Suppressor macrophage treated with lipopolysaccharide for 4 hours (primary cell): ENCODE measurements at places on chromosomes 4 and X.
A peak's percentile ranks its signal among the peaks of the same experiment; 100 is the strongest.

- DNase-seq, result no peak
These were observed 257.4 kb downstream of the CFAP299 start for GRCh38 chr4:80592950-80593349.

GRCh38 chrX:33336783-33337182 is 125.4 kb upstream of the DMD start:
- no peak for DNase-seq

- no peak for DNase-seq
These were observed 138.8 kb downstream of the DTHD1 start for GRCh38 chr4:36420111-36420679.

- DNase-seq, result no peak
These were observed 67.8 kb downstream of the HOPX start for GRCh38 chr4:56613101-56613862.

DNA sequence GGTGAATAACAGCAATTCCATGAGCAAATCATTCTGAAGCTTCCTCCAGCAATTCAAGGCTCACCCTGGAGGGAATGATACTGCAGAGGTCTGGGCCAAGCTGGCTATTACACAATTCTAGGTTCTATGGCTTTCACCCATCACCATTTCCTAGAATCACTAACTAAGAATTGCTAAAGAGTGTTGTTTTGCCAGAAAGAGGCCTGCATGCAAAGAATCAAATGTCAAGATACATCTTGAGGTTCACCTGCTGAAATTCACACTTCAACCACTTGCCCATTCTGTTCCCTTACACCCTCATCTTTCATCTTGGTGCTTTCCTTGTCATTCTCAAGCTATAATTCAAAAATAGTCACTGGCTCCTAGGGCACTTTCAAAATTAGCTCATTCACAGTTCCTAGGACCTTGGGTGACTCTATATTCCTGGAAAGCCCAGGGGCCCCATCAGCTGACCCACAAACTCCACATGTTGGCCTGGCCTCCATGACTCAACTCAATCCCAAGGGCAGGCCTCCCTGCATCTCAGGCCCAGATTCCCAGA is 7.0 kb downstream of the APBB2 start:
- peak; percentile 13 for DNase-seq

DNA sequence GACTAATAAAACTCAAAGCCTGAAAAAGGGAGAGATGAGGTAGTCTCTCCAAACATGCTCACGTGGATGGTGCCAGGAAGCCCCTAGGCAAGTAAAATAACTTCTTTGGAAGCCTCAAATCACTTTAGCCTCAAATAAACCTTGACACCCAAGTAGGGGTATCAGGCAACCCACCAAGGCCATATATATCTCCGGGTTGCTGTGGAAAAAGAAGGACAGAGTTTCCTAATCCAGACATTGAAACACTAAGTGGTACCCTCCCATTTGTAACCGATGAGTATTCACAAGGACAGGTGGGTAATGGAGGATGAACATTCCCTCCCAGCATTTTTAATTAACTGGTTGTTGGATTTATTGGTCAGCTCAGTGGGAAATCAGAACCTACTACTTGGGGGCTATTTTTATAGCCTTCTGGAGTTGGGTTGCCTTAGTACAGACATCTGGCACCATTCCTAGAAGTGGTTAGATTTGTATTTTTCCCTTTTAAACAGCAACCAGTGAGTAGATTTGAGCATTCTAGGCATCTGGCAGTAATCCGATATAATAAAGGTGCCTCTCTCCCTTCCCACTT is 87.7 kb downstream of the GPC3 start:
- no peak for DNase-seq

DNA sequence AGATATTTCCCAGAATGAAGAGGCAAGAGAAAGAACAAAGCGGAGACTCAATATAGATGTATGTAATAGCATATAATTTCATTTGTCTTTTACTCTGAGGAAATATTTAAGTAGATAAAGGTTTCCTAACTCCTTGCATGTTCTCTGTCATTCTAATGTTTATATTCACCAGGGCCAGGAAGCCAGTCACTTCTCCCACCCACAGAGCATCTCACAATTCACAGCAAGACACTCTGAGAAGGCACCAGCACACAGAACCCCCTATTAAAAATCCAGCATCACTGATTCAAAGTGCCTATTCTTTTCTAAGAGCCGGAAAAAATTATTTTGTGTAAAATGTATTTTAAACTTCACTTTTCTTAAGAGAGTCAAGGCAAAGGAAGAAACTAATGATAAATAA is 927.1 kb downstream of the C4orf33 start:
- no peak for DNase-seq

DNA sequence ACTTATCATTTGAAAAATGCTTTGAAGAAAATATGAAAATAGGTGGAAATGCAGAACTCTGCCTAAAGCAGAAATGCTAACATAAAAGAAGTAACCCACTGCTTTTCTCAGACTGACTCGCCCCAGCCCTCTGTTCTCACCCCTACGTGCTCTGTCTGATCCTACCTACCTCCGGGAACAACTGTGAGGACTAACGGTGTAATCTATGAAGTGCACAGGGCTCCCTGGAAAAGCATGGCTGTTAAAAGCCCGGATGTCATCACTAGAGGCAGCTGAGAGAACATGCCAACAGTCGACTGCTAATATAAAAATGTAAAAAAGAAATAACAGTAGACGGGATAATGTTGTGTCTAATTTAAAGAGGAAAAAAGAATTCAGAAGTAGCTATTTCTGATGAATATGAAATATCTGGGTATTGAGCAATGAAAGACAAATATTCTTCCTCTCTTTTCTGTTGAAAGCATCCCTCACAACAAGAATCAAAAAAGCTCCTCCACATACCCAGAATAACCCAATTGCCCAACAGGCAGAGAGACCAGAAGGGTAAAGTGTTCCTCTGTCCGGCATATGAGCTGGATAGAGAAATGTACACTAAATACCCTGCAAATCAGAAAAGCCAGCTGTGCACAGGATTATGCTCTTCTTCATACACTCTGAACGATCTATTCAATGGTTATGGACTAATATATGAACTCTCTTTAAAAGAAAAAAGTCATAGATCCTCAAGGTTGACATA is 130.7 kb downstream of the TSPAN5 start:
- no peak for DNase-seq

GRCh38 chr4:154416190-154416547 is 75.4 kb downstream of the DCHS2 start:
- DNase-seq, result no peak

GRCh38 chrX:107273795-107274194 is 67.4 kb downstream of the DNAAF6 start:
- no peak for DNase-seq

- DNase-seq, result no peak
These were observed 32.7 kb downstream of the F9 start for GRCh38 chrX:139563251-139563650.

- DNase-seq, result no peak
These were observed 628.8 kb downstream of the ANKRD50 start for GRCh38 chr4:124083711-124084110.

- no peak for DNase-seq
These were observed 332 bp upstream of the RENBP start for GRCh38 chrX:153944800-153945150.

- peak; percentile 5 for DNase-seq
These were observed at the start of gene CNKSR2 for GRCh38 chrX:21374163-21374993. CNKSR2 (plus strand) TSS chrX:21374418; CDS start chrX:21374898, 480 bp downstream.

- DNase-seq, result no peak
These were observed 3.6 kb upstream of the FATE1 start for GRCh38 chrX:151712253-151712652.

DNA sequence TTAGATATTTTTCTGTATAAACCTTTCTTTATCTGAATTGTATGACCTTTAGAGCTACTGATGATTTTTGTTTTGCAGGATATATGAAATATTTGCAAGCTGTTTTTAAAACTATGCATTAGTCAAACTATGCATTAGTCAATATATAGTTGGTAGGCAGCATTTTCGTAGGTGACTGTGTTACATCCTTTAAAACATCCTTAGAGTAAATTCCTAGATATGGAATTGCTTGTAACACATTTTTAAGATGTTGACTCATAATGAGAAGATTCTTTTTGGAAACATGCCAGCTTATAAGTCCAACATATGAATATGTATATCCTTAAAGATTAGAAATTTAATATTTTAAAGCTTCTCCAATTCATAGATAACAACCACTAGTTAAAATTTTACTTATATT is 1768.5 kb downstream of the PCDH7 start:
- no peak for DNase-seq

DNA sequence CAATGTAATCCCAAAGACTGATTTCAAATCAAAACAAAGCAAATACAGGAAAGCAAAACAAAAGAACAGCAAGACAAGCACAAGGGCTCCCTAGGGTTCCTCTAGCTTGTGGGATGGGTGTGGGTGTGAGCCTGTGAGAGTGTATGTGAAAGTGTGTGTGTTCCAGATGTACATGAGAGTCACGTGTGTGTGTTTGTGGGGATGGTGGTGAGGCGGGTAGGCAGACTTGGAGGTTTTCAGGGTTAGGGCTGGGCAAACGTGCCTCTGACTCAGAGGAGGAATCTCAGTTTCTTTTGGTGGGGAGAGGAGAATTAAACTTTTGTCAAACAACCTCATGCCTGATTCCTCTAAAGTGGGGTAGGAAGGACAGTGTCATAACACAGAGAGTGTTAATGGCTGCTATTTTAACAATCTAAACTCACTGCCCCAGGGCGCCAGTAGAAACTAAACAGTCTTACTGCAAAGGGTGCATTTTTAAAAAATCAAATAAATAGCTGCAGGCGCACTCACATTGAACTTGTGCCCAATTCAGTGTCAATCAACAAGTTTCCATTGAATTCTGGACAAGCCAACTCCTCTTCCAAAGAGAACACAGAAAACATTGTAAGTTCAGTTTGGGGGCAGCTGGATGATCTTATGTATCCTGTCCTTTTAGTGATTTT is 51.8 kb downstream of the CHRDL1 start:
- no peak for DNase-seq

- DNase-seq, result no peak
These were observed 444 bp downstream of the FREM3 start for GRCh38 chr4:143700046-143700415.

DNA sequence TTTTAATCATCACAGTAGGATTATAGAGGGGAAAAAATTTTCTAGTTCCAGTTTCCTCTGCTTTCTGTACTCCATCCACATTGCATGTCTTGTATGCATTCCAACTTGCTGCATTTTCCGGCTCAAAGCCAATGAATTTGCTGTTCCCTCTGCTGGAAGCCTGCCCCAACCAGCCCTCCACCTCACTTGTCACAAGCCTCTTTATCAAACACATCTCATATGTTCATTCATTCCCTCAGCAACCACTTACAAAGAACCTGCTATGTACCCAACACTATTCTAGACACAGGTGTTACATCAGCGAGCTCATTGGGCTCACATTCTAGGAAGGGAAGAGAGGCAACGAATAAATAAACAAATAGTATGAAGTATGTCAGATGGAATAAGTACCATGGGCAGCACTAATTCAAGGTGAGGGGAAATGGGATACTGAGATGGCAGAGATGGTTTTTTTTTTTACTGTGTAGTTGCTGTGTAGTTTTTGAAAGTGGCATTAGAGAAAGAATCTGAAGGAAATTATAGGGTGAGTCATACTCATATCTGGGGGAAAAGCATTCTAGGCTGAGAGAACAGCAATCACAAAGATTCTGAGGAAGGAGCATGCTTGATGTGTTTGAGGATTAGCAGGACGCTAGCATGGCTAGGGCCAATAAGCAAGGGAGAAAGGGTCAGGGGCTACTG is 332.5 kb downstream of the PDGFC start:
- DNase-seq, result no peak

- DNase-seq, result no peak
These were observed 92.2 kb upstream of the RAPGEF2 start for GRCh38 chr4:159010563-159011260.

DNA sequence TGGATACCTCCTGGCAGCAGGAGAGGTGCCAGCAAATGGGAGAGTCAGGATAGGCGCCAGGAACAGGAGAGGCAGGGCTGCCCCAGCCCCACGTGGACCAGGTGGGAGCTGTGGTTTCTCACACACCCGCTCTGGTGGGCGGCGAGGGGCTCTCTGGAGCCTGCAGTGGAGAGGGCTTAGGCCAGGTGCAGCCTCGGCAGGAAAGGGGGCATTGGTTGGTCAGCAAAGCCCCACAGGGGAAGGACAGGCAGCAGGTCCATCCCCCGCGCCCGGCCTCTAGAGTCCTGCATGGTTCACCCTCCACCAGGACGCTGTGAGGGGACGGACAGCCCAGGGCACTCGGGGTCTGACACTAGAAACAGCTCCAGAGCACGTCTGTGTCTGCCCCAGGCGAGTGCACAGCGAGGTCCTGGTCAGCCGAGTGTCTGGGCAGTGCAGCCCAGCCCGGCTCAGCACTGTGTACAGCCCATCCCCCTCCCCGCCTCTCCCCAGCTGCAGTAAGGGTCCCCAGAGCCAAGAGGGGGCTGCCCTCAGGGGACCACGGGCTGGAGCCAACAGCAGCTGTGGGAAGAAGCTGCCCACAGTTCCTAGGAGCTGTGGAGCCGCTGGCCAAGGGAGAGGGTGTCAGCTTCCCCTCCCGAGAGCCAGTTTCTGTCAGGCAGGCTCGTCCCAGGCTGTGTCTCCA is 8.2 kb downstream of the ATP5ME start:
- no peak for DNase-seq

- DNase-seq, result no peak
These were observed 26.2 kb upstream of the USP46 start for GRCh38 chr4:52685316-52685715.

GRCh38 chrX:13013363-13014110 is 30.9 kb downstream of the FAM9C start:
- DNase-seq, result peak; percentile 84

- DNase-seq, result no peak
These were observed 14.1 kb upstream of the PPARGC1A start for GRCh38 chr4:23903859-23904438.

- no peak for DNase-seq
These were observed 21.9 kb upstream of the CYP4V2 start for GRCh38 chr4:186169333-186169944.

DNA sequence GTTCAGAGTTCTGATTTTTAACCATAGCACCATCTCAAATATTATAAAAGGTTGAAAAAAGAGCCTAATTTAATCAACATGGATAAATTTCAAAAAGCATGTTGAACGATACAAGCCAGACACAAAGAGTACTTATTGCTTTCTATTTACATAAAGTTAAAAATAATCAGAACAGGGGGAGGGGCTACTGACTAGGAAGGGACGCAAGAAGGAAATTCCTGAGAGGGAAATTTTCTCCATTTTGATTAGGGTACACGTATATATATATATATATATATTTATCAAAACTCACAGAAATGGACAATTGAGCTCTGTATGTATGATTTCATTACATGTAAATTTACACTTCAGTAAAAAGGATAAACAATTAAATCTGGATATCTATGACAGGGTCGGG is 482 bp upstream of the MBTPS2 start:
- peak; percentile 30 for DNase-seq

- no peak for DNase-seq
These were observed 190.3 kb downstream of the MAML3 start for GRCh38 chr4:139963708-139964107.

GRCh38 chrX:146581981-146582712 is 227.4 kb upstream of the CXorf51B start:
- DNase-seq, result no peak

- no peak for DNase-seq
These were observed 69.9 kb downstream of the MFAP3L start for GRCh38 chr4:169956091-169956843.
